ENCODE measurements at places on chromosomes 12 and 14.

DNA sequence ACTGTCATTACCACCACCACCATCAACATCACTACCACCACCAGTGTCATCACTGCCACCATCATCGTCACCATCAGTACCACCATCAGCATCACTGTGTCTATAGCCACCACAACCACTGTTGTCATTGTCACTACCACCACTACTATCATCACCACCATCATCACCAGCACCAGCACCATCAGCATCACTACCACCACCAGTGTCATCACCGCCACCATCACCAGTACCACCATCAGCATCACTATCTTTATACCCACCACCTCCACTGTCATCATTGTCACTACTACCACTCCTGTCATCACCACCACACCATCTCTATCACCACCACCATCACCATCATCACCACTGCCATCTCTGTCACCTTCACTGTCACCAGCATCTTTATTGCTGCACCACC is 60.6 kb downstream of the BEGAIN start:
- DNase-seq, result no peak

DNA sequence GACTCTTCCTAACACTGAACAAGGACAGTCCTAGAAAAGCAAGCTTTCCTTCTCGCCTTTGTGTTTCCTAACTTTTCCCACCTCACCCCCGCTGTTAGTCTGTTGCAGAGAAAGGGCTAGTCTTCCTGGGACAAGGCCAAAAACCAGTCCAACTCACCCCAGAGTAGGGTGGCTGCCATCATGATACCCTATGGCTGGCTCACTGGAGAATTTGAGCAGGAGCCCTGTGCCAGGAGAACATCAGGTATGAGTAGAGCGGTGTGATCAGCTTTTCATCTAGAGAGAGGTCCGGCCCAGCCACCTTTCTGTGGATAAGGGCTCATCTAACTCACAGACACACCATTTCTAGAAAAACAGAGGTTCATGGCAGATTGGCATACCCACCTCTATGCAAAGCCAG is 16.7 kb upstream of the ZFP36L1 start:
- DNase-seq, result no peak

DNA sequence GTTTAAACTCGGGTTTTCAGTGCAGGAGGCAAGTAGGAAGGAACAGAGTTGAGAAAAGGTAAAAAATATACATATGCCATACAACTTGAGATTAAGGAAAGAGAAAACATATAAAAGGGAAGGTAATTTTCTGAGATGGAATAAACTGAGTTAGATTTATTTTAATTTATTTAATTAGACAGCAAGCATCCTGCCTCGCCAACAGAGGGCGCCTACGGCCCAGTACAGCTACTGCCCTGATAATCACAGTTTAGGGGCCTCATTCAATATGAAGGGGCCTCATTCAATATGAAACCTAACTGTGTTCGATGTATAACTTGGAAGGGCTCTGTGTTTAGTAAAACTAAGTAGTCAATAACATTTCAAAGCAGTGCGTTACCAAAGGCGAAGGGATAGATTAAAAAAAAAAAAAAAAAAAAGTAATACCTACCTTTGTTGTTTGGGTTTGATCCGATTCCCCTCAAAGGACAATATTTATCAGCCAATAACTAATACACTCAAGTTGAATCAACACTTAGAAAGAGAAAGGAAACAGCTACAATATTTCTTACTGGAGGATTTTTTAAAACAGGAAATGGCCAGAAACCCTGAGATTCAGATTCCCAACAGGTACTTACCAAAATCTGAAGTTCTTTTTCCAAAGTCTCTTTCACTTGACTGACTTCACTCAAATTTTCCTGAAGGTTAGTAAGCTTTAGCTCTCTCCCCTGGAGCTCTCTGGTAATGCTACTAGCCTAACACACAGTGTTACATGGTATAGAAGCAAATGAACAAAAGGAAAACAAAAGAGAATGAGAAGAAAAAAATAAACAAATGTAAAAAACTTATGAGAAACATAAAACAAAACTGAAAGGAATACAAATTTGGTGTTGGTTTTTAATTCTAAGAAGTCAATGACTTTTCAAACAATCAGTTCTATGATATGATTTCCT is 70.0 kb upstream of the VPS33A start:
- DNase-seq, result peak; percentile 53

- DNase-seq, result no peak
These were observed 208.2 kb downstream of the KIF26A start for GRCh38 chr14:104346608-104347007.

DNA sequence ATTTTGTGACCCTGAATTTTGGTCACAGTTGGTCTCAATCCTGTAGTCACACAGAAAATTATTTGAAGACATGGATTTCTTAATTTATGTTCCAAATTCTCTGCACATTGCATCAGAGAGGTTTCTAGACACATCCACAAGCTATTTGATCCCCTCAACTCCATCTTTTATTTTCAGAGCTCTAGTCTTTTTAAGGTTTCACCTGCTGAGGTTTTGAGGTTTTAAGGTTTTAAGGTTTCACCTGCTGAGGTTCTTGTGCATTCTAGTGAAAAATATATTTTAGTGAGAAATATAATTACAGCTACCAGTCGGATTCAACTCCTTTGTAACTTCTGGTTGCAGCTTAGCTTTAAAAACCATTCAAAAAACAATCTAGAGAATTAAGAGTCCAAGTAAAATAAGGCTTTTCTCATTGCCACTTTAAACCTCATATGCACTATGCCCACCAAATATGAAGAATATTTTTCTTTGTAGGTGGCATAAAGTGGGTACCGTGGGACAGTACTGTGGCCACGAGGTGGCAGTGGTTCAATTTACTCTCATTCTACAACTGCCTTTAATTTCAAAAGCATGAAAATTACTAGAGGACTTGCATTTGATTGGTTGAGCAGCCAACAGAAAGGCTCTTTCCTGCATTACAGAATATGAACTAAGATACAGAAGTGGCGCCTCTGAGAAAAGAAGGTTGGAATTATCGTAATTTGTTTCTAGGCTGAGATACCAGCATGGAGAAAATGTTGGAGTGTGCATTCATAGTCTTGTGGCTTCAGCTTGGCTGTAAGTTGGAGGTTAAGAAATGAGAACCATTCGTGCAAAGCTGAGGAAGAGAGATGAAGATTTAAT is 366.5 kb upstream of the OR4E1 start:
- DNase-seq, result no peak

DNA sequence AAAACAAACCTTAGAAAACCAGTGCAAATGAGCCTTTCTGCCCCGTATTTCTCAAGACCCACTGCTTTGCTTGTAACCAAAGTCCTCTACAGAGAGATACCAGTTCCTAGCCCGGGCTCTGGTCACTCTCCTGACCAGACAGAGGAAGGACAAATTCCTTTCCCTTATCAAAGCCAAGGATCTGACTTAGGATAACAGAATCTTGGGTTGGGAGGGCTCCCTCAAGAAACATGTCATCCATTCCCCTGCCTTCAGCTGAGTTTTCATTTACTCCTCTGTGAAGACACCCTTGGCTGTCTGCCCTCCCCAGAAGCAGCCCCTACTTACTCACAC is 116.0 kb upstream of the PARP11 start:
- no peak for DNase-seq

DNA sequence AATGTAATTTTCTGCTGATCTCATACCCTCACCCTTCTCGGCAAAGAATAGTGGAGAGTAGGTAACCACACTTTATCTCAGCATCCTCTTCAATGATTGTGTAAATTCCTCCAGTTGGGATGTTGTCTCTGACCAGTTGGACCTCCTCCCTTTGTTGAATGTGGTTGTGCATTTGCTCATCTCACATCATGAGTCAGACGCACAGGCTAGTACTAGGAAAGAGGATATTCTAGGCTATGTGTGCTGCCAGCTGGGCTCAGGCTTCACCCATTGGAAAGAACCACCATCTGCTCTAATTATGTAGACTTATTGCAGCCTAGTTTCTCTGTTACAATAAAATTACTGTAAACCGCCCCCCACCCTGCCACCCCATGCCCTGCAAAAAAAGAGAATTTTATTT is 90.3 kb downstream of the LMO3 start:
- DNase-seq, result no peak

DNA sequence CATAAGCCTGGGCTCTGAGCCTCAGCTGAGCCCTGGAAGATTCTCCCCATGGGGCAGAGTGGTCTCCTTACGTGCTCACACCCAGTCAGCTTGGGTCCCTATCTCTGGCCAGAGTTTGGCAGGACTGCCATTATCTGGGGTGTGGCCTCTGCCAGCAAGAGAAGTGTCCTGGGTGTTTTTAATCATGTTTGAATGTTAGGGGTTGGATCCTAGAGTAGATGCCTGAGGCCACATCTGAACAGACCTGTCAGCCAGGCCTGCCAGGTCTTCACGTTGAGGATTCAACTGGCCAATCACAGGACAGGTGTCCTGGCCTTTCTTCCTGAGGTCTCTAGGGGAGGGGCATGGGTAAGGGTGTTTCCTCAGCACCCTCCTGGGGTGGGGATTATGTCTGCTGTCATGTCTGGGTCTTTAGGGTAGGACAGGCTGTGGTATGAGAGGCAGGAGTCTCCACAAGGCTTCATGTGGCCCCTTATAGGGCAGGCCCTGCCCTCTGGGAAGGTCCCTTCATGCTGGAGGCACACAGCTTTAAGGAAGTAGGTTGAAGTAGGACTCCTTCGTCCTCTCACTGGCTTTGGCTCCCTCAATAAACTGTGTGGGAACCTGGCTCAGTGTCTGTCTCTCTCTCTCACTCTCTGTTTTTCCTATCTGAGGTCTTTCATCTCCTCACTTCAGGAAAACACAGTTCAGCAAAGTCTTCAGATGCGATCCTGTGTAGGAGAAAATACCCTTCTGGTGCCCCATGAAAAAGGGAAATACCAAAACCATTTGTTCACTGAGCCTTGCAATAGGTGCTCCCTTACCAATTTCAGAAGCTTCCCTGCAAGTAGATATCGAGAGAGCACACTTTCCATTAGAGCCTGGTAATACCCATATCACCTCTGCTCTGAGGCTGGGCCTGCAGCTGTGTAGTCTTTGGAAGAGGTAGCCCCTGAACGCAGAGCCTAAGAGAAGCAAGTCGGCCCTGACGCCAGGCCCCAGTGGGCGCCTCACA is 6.7 kb upstream of the FITM1 start:
- no peak for DNase-seq

DNA sequence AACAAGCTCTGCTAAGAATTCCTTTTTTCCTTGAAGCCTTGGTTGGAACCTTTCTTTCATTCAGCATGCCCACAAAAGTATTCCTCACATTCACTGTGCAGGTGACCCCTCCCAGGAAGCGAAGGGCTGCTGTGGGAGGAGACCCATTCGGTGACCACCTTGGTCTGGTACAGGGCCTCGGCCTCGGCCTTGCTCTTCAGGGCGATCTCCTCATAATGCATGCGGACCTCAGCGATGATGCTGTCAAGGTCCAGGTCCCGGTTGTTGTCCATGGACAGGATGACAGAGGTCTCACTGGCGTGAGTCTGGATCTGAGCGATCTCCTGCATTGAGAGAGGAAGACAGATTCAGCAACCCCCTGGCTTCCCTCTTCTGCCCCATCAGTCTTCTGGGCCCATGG is 3.1 kb downstream of the KRT74 start:
- DNase-seq, result no peak

GRCh38 chr14:38710881-38711280 is 392.2 kb downstream of the SEC23A start:
- no peak for DNase-seq

DNA sequence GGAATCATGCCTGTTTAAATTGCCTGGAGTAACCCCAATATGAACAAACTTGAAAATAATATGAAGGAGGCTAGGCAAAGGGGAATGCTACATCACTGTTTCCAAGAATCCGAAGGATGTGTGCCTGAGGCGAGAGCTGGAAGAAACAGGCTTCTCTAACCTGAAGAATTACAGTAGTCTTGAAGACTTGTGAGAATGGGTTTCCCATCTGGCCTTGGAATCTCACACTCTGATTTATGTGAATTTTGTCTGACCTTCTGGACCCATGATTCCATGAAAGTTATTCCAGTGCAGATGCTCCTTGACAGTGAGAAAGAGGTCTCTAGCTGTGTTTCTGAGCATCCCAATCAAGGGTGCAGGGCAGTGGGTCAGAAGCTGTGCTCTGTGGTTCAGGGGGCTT is 122.1 kb upstream of the PARP11 start:
- DNase-seq, result no peak

GRCh38 chr12:1761857-1762256 is 58.5 kb upstream of the LRTM2 start:
- DNase-seq, result no peak

- DNase-seq, result no peak
These were observed 79.6 kb downstream of the SLC16A7 start for GRCh38 chr12:59675461-59675860.

GRCh38 chr12:25422241-25422640 is 130.8 kb downstream of the LMNTD1 start:
- no peak for DNase-seq

DNA sequence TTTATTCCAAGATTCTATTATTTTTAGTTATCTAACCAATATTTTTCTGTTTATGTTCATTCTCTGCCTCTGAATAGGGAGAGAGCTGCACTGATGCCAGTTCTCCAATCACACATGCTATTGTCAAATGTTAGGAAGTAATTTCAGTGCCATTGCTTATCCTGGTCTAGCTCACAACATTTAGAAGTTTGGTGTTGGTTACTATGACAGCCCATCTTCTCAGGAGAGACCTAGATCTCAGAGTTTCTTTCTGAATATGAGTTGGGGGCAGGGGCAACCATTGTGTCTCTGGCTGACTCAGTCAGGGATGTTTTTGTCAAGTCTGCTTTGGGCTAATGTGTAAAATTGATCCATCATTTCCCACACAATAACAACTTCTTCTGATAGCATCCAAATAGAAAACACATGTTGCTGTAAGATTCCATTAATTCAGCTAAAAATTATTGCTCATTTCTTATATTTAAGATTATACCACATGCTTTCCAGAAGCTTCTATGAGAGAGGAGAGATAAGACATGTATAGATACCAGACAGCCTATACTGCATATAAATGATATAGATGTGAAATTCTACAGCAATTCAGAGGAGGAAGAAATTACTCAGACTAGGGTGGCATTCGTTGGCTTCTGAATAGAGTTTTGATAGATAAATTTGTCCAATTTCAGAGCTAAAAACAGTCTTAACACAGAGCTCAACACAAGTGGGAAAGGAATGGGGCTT is 64.8 kb downstream of the DACT1 start:
- DNase-seq, result no peak

DNA sequence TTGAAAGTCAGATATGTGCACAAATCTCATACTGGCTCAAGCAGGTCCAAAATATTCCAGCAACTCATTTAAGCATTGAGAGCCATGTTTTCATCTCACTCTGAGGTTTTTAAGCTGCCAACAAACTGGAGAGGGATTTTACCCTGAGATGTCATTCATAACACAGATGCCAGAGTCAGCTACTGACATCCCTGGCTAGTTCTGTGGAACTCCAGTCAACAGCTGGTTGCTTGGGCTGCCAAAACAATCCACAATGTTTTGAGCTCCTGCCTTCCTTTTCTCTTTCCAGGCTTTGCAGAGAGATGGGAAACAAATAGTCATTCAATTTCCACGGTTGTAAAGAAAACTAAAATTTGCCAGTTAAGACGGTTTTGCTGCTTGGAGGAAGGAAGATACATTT is 621.2 kb upstream of the FBXO33 start:
- DNase-seq, result no peak

All from NCI-H510A treated with DMSO at 0.1 percent for 48 hours (cell line).